ENCODE measurements at places on chromosomes 2 and 18.

DNA sequence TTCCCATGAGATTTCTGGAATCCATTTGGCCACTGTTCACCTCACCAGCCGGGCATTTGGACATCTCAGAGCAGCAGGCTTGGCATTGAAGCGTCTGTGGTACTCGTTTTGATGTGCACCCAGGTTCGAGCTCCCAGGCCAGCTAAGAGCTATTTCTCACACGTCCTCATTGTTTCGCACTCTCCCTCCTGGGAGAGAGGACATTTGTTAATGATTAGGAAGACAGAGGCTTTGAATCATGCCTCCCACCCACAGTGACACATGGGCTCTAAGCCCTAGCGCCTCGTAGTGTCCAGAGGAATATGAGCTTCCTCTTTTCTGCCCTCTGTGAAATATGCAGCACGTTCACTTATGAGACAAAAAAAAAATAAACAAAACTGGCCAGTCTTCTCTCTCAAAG is 361.8 kb downstream of the RND3 start:
- no peak for DNase-seq

GRCh38 chr2:108634011-108634410 is 85.3 kb upstream of the RANBP2 start:
- DNase-seq: no peak

- no peak for DNase-seq
Measured at GRCh38 chr2:138712212-138712979, 67.8 kb downstream of the NXPH2 start.

- DNase-seq: no peak
Measured at GRCh38 chr18:48622911-48623431, 84.1 kb downstream of the CTIF start.

DNA sequence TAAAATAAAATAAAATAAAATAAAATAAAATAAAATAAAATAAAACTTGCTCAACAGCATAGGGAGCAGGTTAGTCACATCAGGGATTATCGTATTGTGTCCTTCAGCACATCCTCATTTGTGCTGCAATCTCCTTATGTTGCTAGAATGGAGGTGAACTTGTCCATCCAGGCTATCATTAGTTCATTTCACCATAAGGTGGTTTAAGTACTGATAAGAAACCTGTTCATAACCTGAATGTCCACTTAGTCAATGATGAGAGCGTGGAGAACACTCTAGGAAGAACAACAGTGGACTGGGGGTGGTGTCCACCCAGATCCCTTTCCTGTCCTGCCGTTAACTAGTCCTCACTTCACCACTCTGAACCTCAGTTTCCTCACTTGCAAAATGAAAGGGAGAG is 21.9 kb downstream of the DHRS9 start:
- DNase-seq: no peak

DNA sequence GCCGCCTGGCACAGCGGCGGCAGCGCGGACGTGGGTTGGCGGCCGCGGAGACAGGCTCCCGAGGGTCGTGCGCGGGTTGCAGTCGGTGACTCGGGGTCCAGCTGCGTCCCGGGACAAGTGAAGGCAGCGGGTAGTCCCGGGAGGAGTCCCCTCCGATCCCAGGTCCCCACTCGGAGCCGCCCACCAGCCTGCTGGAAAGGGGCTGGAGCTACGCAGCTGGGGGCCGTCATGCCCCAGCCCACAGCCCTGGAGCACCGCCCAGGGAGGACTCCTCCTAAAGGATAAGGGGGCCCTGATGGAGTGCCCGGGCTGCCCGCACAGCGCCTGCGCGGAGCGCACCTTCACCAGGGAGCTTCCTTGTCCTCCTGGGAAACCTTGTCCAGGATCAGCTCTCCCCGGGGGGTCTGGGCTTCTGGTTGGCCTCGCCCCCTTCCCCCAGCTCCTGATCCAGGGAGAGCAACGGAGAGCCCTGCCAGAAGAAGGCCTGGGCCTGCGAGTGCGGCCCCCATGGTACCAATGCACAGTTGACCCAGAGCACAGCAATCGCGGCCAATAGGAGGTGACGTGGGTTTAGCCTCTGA is 25.9 kb upstream of the ALPP start:
- no peak for DNase-seq

GRCh38 chr2:56021579-56021978 is 98.0 kb upstream of the EFEMP1 start:
- DNase-seq: no peak

DNA sequence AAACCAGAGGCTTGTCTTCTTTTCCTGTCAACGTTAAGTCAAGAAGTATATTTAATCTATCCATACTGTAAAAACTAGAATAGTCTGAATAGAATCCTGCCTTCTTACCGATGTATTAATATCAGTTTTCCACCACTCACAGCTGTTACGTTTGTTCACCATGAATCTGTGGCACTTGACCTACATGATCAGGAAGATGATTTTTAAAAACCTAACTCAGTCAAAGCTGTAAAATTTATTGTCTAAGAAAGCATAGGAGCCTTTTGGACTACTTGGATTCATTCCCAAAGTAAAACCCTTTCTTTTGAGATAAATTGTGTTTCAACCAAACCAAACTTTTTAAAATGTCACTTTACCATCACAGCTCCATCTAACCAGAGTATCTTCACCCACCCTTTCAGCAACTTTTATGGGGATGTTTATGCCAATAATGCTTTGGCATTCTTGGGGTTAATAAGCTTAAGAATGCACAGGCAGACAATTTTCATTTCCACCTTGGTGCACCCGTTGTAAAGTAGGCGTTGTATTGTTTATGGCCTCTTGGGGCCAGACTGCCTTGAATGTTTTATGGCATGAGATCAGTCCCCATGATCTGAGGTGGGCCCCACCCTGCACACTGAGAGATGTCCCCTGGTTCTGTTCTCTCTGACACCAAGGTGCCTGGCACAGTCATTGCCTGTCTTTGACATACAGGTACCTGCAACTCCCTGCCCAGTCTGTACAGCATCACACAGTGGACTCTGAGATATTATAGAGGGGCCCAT is 176.2 kb upstream of the EPAS1 start:
- DNase-seq: no peak

GRCh38 chr2:61671561-61672315 is 133.6 kb upstream of the XPO1 start:
- no peak for DNase-seq

DNA sequence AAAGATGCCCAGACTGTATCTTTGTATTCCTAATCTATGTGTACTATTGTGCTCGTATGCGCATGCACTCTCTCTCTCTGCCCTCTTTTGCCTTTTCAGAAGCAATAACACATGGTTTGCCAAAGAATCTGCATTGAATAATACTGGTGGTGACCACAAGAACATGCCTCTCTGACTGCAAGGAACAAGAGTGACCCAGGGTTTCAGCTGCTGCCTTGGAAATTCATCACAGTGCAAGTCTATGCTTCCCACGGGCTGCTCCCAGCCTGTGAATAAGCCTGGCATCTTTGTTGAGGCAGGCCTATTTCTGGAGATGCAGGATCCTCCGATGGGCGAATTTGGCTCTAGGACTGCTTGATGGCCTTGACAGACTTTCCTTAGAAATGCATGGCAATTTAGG is 689.4 kb upstream of the FANCL start:
- DNase-seq: no peak

- no peak for DNase-seq
Measured at GRCh38 chr2:236616624-236617023, 47.0 kb downstream of the ACKR3 start.

- DNase-seq: no peak
Measured at GRCh38 chr2:224031358-224031970, 7.6 kb downstream of the SERPINE2 start.

GRCh38 chr2:181111059-181111458 is 130.7 kb downstream of the UBE2E3 start:
- no peak for DNase-seq

- DNase-seq: no peak
Measured at GRCh38 chr2:36672199-36672598, 24.3 kb upstream of the VIT start.

DNA sequence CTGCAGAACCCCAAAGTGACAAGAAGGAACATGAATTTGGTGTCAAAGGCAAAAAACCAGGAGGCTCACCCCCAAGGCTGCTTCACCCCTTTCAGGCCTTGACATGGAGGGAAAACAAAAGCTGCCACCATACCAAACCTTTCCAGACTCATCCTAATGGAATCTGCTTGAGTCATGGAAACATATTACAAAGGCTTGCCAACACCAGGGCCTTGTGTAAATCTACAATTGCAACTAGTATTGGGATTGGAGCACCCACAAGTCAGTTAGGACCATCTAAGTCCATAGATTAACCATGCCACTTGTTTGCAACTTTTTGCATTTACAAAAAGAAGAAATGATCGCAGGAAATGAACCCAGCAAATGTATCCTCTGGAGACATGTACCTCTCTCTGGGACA is 297.6 kb downstream of the CDCA7 start:
- no peak for DNase-seq

- DNase-seq: no peak
Measured at GRCh38 chr2:191149391-191149790, 1.4 kb downstream of the STAT4 start.

DNA sequence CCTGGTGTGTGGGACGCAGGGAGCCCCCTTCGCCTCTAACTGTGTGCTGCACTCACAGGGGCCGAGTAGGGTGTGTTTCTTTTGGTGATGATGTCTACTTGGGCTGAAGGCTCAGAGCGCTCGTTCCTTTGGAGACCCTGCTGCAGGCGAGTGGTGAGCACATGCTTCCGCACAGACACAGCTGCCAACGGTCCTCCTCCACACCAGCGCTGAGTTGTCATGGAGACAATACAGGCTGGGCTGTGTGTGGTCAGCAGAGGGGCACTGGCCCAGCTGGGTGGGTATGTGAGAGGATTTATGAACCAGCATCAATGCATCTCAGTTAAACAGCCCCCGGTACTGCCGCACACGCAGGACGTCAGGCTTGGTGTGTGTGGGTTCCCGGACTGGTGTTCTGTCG is 143.5 kb downstream of the SH3RF3 start:
- no peak for DNase-seq
